ENCODE measurements at places on chromosomes 12 and 14.
A peak's percentile ranks its signal among the peaks of the same experiment; 100 is the strongest.

GRCh38 chr14:60878121-60878520, 102.8 kb downstream of the TRMT5 start:
- no peak for DNase-seq

- no peak for DNase-seq
Observed at GRCh38 chr14:68741839-68742470, 50.9 kb downstream of the ZFP36L1 start.

DNA sequence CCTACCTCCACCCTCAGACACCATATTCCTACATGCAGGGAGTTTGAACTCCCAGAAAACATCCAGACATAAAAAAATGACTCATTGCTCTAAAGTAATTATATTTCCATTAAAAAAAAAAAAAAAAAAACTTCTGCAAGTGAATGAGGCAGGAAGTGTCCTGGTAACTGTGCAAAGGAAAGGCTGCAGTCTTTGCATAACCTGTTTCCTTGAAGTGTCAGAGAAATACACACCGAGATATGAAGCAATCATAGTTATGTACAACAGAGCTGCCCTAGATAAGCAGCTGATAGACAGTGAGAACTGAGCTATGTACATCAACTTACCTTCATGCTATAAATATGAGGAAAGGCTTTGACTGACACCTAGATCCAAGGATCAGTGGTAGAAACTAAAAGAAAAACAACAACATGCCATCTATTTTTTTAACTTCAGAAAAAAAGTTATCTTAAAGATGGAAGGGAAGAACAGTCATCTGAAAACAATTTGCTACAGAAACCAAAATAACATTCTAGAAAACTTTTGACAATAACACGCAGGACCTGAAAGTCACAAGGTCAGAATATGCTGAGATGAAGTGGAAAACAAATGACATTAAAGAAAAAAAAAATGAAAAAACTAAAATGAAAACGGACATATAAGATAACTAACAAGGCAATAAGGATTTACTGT, 263.2 kb downstream of the SEC23A start:
- no peak for DNase-seq

DNA sequence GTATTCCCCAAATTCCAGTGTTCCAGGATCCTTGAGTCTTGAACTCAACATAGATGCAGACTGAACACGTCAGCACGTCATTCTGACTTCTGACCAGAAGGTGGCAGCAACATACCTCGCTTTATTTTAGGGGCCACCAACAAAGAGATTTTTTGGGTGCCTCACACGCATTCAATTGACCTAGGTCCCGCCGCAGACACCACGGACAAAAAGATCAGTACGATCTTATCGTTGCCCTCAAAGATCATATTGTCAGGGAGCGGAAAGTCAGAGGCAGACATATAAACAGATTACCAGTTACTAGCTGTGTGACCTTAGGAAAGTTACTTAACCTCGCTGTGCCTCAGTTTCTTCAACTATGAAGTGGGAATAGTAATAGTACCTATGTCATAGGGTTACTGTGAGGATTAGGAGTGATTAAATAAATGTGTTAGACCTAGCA, 6.5 kb upstream of the PRPH start:
- peak; percentile 18 for DNase-seq

Measured in stimulated activated CD4-positive, alpha-beta T cell treated with anti-CD3 and anti-CD28 coated beads, Interleukin-1b, Interleukin-23, amount 100 ng/mL, for 1 hour (primary cell).